ENCODE measurements at places on chromosomes 2 and 18.

DNA sequence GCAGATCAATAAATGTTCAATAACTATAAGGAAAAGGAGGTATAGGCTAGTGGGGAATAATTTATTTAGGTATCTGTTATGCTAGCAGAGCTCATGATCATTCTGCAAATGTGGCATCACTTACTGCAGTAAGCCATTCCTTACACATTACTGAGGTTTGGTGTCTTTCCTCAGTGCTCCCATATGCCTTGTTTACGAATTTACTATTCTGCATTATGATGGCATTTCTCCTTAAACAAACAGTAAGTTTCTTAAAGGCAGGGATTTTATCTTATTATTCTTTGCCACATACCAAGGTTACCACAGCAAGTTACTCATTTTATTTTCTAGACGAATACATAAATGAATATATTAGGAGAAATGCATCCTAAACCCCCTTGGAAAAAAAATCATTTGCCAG is 88.4 kb downstream of the DSEL start:
- no peak for DNase-seq

GRCh38 chr2:211103989-211104388 is 547.6 kb downstream of the CPS1 start:
- no peak for DNase-seq

GRCh38 chr2:45533771-45534170 is 77.3 kb downstream of the SRBD1 start:
- no peak for DNase-seq

DNA sequence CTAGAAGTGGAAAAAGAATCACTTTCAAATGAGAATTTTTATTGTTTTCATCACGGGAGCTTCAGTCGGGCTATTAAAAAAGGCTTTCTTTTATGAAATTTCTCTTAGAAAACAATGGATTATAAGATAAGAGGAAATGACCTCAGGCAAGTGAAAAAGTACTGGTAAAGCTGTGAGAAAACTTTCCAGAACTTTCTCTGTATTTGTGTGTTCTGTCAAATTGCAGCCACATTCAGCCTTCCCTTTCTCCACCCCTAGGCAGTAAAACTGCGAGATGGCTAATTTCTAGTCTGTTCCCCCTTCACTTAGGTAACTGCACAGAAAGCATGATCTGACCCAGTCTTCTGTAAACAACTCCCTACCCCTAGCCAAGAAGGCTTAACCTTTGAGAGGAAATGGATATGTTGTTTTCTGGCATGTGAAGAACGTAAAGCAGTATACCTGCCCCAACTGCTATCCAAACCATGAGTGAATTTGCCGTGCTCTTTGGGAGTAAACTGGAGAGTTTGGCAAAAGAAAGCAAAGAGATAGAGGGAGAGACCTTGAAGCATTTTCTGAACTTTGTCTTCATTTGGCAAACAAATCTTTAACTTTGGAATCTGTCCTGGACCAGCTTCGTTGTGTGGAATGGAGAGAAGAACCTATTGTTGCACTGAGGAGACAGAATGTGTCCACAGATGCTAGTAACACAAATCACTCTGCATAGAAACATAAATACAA is 105.4 kb downstream of the ETAA1 start:
- DNase-seq: no peak

- DNase-seq: no peak
These were observed 38.7 kb downstream of the ZNF521 start for GRCh38 chr18:25313268-25313667.

GRCh38 chr2:45285311-45285710 is 276.1 kb upstream of the SIX2 start:
- no peak for DNase-seq

DNA sequence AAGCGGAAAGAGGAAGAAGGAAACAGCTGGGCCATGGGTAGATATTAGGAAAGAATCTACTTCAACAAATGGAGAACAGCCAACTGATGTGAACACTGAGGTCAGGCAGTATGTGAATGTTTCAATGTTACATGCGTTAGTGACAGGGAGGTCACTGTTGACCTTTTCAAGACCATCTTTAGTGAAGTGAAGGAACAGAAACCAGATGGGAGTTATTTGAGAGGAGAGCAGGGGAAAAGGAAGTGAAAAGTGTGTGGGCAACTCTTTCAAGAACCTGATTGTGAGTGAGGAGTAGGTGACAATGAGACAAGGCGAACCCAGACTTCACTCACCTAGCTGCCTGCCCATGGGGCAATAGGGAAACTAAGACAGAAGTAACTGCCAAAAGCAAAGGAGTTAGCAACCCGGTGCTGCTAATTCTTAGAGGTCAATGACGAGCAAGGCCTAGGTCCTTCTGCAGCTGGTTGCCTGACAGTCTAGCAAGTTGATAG is 67.0 kb downstream of the SP3 start:
- DNase-seq: peak; percentile 39
